T1000 (cell line): ENCODE measurements at places on chromosomes 7 and 10.

GRCh38 chr7:76047305-76047810 lies 442 bp downstream of the STYXL1 start:
- DNase-seq: no peak

- DNase-seq: no peak
These were observed 580 bp downstream of the ZNF775 start for GRCh38 chr7:150379441-150380379.

- DNase-seq: no peak
These were observed 11.4 kb downstream of the CDK6 start for GRCh38 chr7:92824901-92825480.

DNA sequence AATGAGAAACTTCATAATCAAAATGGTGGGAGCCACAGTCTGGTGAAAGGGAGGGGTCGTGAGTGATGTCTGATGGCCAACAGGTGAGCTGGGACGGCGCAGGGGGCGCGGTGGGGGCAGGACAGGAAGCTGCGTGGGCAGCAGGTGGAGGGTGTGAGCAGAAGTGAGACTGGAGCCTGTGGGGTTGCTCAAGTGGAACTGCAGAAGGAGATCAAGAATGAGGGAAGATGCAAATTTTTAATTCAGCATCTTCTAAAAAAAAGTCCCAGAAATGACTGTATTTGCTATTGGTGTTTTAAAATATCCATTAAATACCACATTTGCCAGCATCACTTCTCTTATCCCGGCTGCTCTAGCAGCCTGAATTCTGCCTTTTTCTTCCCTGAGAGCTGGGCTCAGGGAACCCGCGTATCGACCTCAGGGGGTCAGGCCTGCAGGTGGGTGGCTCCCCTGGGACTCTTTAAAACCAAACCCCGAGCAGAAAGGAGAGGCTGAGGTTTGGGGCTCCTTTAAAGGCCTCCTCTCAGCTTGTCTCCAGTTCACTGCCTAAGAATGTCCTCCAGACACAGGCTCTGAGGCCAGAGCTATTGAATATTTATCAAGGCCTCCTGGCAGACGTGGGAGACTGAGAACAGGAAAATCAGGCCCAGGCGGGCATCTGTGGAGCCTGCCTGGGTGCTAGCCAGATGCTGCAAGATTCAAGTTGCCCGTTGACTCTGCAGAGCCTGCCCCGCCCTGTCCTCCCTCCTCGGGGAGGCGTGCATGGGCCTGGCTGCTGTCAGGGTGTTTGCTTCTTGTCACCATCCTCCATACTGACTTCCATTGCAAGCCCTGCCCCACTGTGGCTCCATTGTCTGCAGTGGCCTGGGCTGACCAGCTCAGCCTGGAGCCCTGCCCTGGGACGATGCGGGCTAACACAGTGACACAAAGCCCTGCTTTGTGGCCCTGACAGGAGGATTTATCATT lies 53.9 kb downstream of the SYPL1 start:
- no peak for DNase-seq

- no peak for DNase-seq
These were observed 59.7 kb upstream of the NEBL start for GRCh38 chr10:20956843-20957242.
